ENCODE measurements at places on chromosomes 3 and 15. TPM values are rescaled to one million over a fixed set of nuclear protein-coding genes. Genes with fewer than 3 reads are reported as not detected.

DNA sequence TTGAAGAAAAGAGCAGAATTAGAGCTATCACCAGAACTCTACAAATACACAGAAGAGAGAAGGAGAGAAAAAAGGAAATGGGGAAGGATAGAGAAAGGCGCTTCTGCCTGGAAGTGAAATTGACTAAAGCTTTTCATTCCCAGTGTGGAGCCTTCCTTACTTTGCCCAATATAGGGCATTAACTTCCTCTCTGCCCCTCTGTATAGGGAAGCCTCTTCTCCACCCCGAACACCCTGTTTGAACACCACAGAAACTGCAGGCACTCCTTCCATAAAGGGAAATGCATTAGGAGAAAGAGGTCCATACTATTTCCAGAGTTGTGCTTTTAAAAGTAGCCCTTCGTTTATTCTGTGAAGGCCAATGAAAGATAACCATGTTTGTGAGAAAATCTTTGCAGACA lies 248.5 kb downstream of the RAP2B start:
- no peak for DNase-seq
- no peaks in the 10 kb centered on the region for H3K36me3 ChIP-seq
- H3K4me1 ChIP-seq: no peaks in the 10 kb centered on the region
- no peaks in the 10 kb centered on the region for H3K27me3 ChIP-seq

Gene CD96
- not detected for total RNA-seq

DNA sequence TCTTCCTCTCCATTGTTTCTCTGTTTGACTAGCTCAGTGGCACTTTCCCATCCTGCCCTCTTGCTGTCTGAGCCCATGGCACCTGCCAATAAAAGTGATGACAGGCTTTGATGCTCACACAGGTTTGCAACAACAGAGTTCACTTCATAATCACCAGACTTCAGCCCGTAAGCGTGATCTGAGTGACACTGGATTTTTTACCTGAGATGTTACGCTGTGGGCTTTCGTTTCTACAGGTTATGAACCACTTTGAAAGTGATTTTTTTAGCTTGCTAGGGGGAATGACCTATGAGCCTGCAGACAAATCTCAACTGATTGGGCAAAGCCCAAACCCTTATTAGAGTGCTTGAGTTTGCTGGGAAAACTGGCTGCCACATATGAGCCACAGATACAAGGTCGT lies 173.9 kb upstream of the ICE2 start:
- H3K27ac ChIP-seq: no peak overlapping the region
- peak overlapping the region; percentile 42 for H3K4me3 ChIP-seq
- DNase-seq: no peak
- H3K4me1 ChIP-seq: peaks cover 41% of the 10 kb centered on the region

GRCh38 chr3:69869643-69870042 lies 129.9 kb upstream of the SAMMSON start:
- H3K4me3 ChIP-seq: no peak overlapping the region
- no peaks in the 10 kb centered on the region for H3K36me3 ChIP-seq
- no peak overlapping the region for H3K27ac ChIP-seq

Gene CEP152
- 43.2 TPM for total RNA-seq

DNA sequence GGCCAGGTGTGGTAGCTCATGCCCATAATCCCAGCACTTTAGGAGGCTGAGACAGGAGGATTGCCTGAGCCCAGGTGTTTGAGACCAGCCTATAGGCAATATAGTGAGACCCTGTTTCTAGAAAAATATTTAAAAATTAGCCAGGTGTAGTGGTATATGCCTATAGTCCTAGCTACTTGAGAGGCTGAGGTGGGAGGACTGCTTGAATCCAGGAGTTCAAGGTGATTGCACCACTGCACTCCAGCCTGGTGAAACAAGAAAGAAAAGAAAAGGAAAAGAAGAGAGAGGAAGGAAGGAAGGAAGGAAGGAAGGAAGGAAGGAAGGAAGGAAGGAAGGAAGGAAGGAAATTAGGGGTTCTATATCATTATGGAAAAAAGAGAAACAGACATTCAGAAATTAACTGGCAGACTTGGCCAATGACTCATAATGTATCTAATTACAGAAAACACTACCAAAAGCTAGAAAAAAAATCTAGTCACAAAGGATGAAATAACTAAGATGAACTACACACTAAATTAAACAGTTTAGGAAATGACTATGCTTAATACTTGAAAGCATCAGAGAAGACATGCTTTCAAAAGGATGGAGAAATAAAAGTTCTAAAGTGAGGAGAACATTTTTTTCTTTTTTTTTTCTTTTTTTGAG lies 45.4 kb upstream of the TERB2 start:
- no peaks in the 10 kb centered on the region for H3K4me1 ChIP-seq
- no peaks in the 10 kb centered on the region for H3K27me3 ChIP-seq
- H3K27ac ChIP-seq: no peak overlapping the region
- no peak for DNase-seq
- H3K4me3 ChIP-seq: no peak overlapping the region
- no peaks in the 10 kb centered on the region for H3K36me3 ChIP-seq

- no peaks in the 10 kb centered on the region for H3K36me3 ChIP-seq
- no peak overlapping the region for H3K4me3 ChIP-seq
- no peak overlapping the region for H3K27ac ChIP-seq
- H3K27me3 ChIP-seq: no peaks in the 10 kb centered on the region
- DNase-seq: no peak
Observed at GRCh38 chr15:101390060-101390459, 95.0 kb upstream of the SNRPA1 start.

Gene MAGEL2
- not detected for total RNA-seq

GRCh38 chr15:41557673-41558399 lies 1.2 kb upstream of the TYRO3 start:
- no peak overlapping the region for H3K27ac ChIP-seq
- peaks cover 26% of the 10 kb centered on the region for H3K4me1 ChIP-seq
- H3K27me3 ChIP-seq: no peaks in the 10 kb centered on the region
- no peaks in the 10 kb centered on the region for H3K36me3 ChIP-seq
- H3K4me3 ChIP-seq: peak overlapping the region; percentile 68

- no peaks in the 10 kb centered on the region for H3K27me3 ChIP-seq
- DNase-seq: no peak
- no peak overlapping the region for H3K27ac ChIP-seq
- H3K36me3 ChIP-seq: no peaks in the 10 kb centered on the region
Observed at GRCh38 chr15:31389576-31389975, 62.9 kb downstream of the KLF13 start.

Gene UMPS
- 17.4 TPM for total RNA-seq

GRCh38 chr3:127374086-127375010 lies 86.5 kb upstream of the PRR20G start:
- H3K36me3 ChIP-seq: no peaks in the 10 kb centered on the region
- DNase-seq: peak; percentile 64
- no peaks in the 10 kb centered on the region for H3K4me1 ChIP-seq
- H3K27me3 ChIP-seq: no peaks in the 10 kb centered on the region
- no peak overlapping the region for H3K27ac ChIP-seq
- H3K4me3 ChIP-seq: no peak overlapping the region

GRCh38 chr3:123781138-123781537 lies 103.0 kb downstream of the MYLK start:
- H3K4me3 ChIP-seq: no peak overlapping the region
- no peaks in the 10 kb centered on the region for H3K36me3 ChIP-seq
- no peaks in the 10 kb centered on the region for H3K27me3 ChIP-seq
- H3K4me1 ChIP-seq: no peaks in the 10 kb centered on the region
- no peak for DNase-seq

Gene PRSS50
- total RNA-seq: not detected

- peaks cover 68% of the 10 kb centered on the region for H3K4me1 ChIP-seq
- H3K4me3 ChIP-seq: no peak overlapping the region
- H3K27ac ChIP-seq: no peak overlapping the region
- no peaks in the 10 kb centered on the region for H3K27me3 ChIP-seq
- no peak for DNase-seq
Observed at GRCh38 chr15:67090297-67091070, 25.1 kb downstream of the SMAD3 start.

DNA sequence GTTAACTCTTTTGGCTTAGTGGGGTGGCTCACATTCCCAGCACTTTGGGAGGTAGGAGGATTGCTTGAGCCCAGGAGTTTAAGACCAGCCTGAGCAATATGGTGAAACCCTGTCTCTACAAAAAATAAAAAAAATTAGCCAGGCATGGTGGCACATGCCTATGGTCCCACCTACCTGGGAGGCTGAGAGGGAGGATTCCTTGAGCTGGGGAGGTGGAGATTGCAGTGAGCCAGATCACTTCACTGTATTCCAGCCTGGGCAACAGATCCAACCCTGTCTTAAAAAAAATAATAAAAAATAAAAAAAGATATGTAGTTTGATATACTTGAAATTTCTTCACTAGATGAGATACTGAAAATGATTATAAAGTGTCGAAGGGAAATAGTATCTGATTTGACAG lies 178.8 kb downstream of the TCF12 start:
- H3K4me1 ChIP-seq: peaks cover 42% of the 10 kb centered on the region
- peaks cover 3% of the 10 kb centered on the region for H3K36me3 ChIP-seq
- no peak overlapping the region for H3K4me3 ChIP-seq
- no peaks in the 10 kb centered on the region for H3K27me3 ChIP-seq
- DNase-seq: no peak

- peak overlapping the region; percentile 84 for H3K4me3 ChIP-seq
- peaks cover 55% of the 10 kb centered on the region for H3K4me1 ChIP-seq
- DNase-seq: peak; percentile 41
- H3K27ac ChIP-seq: peak overlapping the region; percentile 85
Observed at GRCh38 chr3:23807424-23808015, 1.8 kb downstream of the UBE2E1 start.

Gene DNAH12
- 0.43 TPM for total RNA-seq

GRCh38 chr3:128080323-128081080 lies 28.3 kb downstream of the SEC61A1 start:
- H3K36me3 ChIP-seq: peaks cover 40% of the 10 kb centered on the region
- no peaks in the 10 kb centered on the region for H3K4me1 ChIP-seq
- H3K4me3 ChIP-seq: no peak overlapping the region
- DNase-seq: no peak

Gene CTXN2
- total RNA-seq: not detected

- no peak for DNase-seq
- H3K4me3 ChIP-seq: no peak within 1 kb of the TSS
- H3K27ac ChIP-seq: no peak within 1 kb of the TSS
- H3K36me3 ChIP-seq: no peaks in the 10 kb centered on the region
- no peaks in the 10 kb centered on the region for H3K4me1 ChIP-seq
- no peaks in the 10 kb centered on the region for H3K27me3 ChIP-seq
Observed at GRCh38 chr3:42410370-42411131, at the start of gene LYZL4. LYZL4 (minus strand) TSS chr3:42410610; CDS start chr3:42407251, 3,359 bp downstream.

GRCh38 chr3:119628390-119628789 lies 30.7 kb downstream of the PLA1A start:
- no peak overlapping the region for H3K27ac ChIP-seq
- no peak overlapping the region for H3K4me3 ChIP-seq
- peaks cover 4% of the 10 kb centered on the region for H3K27me3 ChIP-seq
- H3K36me3 ChIP-seq: no peaks in the 10 kb centered on the region

DNA sequence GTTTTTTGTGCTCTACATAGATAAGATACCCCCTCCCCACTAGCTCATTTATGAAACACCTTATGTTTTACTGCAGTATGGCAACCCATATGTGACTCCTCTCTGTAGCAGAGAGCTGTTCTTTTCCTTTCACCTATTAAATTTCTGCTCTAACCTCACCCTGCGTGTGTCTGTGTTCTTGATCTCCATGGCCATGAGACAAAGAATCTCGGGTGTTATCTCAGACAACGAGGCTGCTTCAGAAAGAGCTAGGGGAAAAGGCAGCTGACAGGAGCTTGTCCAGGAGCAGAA lies 18.0 kb downstream of the CCR8 start:
- H3K4me1 ChIP-seq: no peaks in the 10 kb centered on the region
- no peak overlapping the region for H3K4me3 ChIP-seq
- no peak overlapping the region for H3K27ac ChIP-seq
- H3K36me3 ChIP-seq: no peaks in the 10 kb centered on the region
- DNase-seq: no peak

Gene UBAP1L
- 6.5 TPM for total RNA-seq

Gene KLHDC8B
- total RNA-seq: 8.4 TPM

GRCh38 chr3:56998076-56998529 lies 62.4 kb upstream of the SPATA12 start:
- no peaks in the 10 kb centered on the region for H3K36me3 ChIP-seq
- no peak for DNase-seq
- H3K4me3 ChIP-seq: no peak overlapping the region
- peaks cover 18% of the 10 kb centered on the region for H3K4me1 ChIP-seq

Gene KCNH8
- 0.19 TPM for total RNA-seq

- H3K27me3 ChIP-seq: no peaks in the 10 kb centered on the region
- H3K4me1 ChIP-seq: peaks cover 23% of the 10 kb centered on the region
- peaks cover 13% of the 10 kb centered on the region for H3K36me3 ChIP-seq
- H3K4me3 ChIP-seq: no peak overlapping the region
- H3K27ac ChIP-seq: no peak overlapping the region
Observed at GRCh38 chr15:38263996-38264395, 11.4 kb downstream of the SPRED1 start.

- DNase-seq: no peak
- no peak overlapping the region for H3K4me3 ChIP-seq
- H3K4me1 ChIP-seq: no peaks in the 10 kb centered on the region
- no peaks in the 10 kb centered on the region for H3K27me3 ChIP-seq
- H3K36me3 ChIP-seq: no peaks in the 10 kb centered on the region
Observed at GRCh38 chr3:17322106-17322793, 420.2 kb downstream of the TBC1D5 start.

DNA sequence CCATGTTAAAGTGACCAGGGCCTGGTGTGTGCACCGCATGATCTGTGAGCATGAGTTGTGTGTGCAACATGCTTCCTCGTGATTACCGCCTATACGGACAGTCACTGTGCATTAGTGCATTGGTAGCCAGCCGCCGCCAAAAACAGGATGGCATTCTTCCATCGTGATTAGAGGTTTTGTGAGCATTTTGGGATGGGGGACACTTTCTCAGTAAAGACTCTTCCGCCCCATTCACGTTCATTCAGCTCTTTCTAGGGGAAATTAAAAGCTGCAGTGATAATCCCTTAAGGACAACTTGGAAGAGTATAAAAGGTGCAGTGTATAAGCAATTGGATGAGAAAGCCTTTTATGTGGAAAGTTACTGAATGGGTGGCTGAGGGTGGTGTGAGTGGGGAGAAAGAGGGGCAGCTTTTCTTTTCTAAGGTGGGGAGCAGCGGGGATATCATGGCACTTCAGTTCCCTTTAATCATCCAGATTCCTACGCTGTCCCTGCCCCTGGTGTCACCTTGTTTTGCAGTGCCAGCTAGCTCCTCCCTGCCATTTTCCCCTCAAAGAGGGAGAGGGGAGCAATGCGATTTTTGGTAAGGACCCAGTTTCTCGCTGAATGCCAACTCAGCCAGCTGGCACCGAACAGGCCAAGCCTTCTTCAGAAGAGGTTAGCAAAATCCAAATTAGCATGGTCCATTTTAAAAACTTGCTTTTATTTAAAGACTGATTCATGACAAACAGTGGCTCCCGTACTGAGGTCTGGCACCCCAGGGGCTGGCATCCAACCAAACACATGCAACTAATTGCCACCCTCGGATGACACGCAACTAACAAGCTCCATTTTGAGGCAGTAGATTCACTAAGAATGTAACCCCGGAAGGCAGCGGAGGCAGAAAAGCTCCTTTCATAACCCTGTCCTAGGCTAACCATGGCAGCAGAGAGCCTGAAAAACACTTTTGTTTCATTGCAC lies 447.8 kb downstream of the FHIT start:
- H3K36me3 ChIP-seq: no peaks in the 10 kb centered on the region
- H3K4me1 ChIP-seq: no peaks in the 10 kb centered on the region
- no peak overlapping the region for H3K4me3 ChIP-seq
- H3K27ac ChIP-seq: no peak overlapping the region
- no peak for DNase-seq
- no peaks in the 10 kb centered on the region for H3K27me3 ChIP-seq

Gene FRG2C
- total RNA-seq: not detected

Gene SV2B
- 0.26 TPM for total RNA-seq

Gene GABRG3
- not detected for total RNA-seq

GRCh38 chr3:9897408-9898372 lies 5.0 kb upstream of the IL17RE start:
- H3K36me3 ChIP-seq: peaks cover 11% of the 10 kb centered on the region
- no peak overlapping the region for H3K4me3 ChIP-seq
- no peaks in the 10 kb centered on the region for H3K4me1 ChIP-seq
- no peak for DNase-seq

Gene TRIM42
- total RNA-seq: not detected

Data from Karpas-422 (cell line).